ENCODE measurements at places on chromosomes 3 and 15.
A peak's percentile ranks its signal among the peaks of the same experiment; 100 is the strongest.

- no peak for DNase-seq
Measured at GRCh38 chr15:92159481-92159880, 234.2 kb upstream of the ST8SIA2 start.

DNA sequence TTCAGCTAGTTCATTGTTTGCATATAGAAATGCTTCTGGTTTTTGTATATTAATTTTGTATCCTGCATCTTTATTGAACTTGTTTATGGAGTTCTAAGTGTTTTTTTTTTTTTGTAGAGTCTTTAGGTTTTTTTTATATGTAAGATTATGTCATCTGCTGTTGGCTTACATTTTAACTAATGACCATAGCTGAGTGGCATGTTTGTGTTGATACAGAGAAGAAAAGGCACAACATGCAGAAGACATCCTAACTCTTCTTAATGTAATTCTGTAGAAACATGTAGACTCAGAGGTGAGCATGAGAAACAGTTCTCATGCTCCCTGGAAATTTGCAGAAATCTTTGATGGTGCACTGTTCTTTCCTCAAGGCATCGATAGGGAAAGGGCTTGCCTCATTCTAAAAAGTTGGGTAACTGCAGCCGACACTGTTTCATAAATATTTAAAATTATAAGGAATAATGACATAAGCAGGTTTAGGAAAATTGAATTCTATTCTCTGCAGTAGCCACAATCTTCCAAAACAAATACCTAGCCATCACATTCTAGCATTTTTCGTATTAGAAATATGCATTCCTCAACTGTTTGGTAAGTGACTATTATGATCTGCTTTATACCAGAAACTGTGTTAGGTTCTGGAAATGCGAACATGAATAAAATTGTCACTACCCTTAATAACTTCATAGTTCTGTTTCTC is 499.6 kb upstream of the KCNMB2 start:
- no peak for DNase-seq

DNA sequence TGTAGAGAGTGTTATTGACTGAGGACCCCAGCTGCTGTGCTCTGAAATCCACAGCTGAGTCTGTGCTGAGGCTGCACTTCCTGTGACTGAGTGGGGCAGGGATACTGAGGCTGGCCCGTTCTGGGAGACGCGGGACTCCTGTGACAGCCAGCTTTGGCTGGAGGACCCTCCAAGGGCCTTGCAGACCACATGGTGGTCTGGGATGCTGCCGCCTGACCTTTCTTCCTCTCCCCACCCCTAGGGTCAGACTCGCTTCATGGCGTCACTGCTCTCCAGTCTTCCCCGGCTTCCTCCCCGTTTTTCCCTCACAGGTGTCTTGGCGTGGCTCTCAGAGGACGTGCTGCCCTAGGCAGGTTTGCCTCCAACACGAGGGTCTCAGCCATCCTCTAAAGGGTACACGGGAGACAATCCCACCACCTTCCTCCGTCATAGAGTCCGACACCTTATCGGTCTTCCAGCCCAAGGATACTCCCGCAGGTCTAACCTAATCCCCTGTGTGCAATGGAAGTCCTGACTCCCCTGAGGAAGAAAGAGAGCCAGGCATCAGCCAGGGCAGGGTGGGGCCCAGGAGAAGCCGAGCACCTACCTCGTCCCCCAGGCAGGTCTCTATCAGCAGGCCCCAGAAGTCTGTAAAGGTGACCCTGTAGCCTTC is 19.9 kb upstream of the EHD4 start:
- no peak for DNase-seq

DNA sequence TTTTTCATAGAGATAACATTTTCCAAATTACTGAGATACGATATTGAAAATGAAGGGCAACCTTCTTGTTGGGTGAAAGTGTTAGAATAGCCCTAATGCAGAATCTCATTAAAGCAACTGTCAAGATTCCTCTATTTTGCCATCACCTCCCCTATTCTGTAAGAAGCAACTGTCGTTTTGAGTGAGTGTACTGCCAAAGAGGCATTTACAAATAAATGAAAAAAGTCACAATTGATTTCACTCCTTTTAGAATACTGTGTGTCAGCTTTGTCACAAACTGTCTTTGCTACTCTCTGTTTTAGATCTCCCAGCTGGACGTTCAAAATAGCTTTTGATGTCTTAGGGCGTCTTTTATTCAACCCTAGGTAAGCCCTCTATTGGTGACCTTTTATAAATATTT is 322.8 kb upstream of the NAALADL2 start:
- no peak for DNase-seq

- no peak for DNase-seq
Measured at GRCh38 chr15:71707230-71708050, 102.9 kb upstream of the NR2E3 start.

- DNase-seq, result no peak
Measured at GRCh38 chr15:63938486-63939061, 104.8 kb upstream of the HERC1 start.

- no peak for DNase-seq
Measured at GRCh38 chr3:40057786-40058185, 248.4 kb downstream of the MYRIP start.

DNA sequence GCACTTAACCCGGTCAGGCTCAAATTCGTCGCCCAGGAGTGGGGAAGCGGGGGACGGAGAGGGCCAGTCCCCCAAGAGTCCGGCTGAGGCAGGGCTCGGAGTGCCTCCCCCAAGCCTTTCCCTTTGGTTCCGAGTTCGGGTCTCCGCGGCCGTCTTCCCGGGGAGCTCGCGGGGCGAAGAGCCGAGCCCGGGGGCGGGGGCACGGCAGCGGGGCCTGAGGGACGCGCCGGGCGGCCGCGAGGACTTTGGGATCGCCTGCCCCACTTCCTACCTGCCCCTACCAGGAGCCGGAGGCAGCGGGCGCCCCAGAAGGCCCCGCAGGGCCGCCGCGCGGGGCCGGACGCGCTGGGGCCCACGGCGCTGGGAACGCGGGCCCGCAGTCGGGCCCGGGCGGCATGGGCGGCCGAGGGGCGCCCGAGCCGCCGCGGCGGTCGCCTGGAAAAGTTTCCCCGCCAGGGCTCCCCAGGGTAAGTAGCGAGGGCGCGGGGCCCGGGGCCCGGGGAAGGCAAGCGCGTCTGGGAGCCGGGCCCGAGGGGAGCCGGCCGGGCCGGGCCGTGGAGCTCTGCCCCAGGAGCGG is 2.8 kb downstream of the FURIN start:
- peak; percentile 35 for DNase-seq

DNA sequence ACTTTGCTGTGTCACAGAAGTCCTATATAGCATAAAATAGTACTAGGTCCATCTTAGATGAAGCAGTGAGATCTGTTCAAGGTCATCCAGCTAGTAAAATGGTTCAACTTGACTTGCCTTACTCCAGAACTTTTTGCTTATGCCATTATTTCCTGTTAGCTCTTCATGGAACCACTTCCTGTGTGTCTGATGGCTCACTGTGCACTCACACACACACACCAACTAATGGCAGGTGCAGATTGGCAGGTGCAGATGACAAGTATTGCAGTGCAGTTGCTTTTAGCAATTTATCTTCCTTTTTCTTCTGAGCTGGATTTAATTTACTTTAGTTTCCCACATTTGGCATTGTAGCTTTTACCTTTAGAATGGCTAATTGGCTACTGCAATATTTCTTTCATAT is 29.8 kb downstream of the GOLGA8S start:
- no peak for DNase-seq

DNA sequence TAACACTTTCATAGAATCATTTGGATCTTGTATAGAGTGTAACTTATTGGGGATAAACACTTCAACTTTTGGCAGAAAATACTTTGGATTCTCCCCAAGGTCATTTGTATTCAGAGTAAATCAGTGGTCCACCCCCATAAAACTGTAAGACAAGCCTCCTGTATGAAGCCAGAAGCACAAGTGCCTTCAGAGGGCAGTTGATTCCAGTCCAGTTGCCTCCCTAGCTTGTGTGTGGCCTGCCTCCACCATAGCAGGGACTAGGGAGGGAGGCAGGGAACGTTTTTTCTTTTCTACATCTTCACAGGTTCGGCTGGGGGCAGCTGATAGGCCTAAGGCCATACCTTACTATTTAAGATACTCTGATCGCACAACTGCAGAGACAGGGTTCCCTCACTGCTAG is 11.6 kb downstream of the GORASP1 start:
- DNase-seq, result no peak

Measured in stimulated activated naive CD4-positive, alpha-beta T cell (primary cell).